Sigmoid colon (tissue), 7 donors: ENCODE measurements at places on chromosomes 5 and 9.

DNA sequence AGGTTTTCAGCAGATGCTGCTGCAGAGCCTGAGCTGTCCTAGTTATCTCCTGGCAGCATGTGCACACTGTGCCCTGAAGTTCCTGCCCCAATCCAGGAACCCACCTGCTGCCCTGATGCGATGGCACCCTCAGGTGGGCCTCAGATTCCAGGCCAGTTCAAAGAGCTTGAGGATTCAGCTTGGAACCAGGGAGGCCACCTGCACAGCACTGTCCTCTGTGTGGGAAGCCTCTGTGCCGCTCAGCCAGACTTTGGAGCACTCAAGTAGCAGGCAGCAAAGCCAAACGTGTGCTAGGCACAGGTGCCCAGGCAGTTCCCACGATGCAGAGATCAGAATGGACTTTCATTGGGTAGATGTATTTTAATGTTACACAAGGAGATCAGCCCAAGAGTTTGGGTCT, 132.8 kb upstream of the RAPGEF1 start:
- DNase-seq: no peak

DNA sequence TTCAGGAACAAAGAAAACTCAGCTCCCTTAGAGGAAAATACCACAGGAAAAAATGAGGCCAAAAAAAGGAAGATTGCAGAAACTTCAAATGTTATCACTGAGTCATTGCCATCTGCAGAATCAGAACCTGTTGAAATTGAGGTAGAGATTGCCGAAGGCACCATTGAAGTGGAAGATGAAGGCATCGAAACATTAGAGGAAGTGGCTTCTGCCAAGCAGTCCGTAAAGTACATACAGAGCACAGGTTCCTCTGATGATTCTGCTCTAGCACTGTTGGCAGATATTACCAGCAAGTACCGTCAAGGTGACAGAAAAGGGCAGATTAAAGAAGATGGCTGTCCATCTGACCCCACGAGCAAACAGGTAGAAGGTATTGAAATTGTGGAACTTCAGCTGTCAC, 30.8 kb upstream of the NIM1K start:
- DNase-seq: no peak

DNA sequence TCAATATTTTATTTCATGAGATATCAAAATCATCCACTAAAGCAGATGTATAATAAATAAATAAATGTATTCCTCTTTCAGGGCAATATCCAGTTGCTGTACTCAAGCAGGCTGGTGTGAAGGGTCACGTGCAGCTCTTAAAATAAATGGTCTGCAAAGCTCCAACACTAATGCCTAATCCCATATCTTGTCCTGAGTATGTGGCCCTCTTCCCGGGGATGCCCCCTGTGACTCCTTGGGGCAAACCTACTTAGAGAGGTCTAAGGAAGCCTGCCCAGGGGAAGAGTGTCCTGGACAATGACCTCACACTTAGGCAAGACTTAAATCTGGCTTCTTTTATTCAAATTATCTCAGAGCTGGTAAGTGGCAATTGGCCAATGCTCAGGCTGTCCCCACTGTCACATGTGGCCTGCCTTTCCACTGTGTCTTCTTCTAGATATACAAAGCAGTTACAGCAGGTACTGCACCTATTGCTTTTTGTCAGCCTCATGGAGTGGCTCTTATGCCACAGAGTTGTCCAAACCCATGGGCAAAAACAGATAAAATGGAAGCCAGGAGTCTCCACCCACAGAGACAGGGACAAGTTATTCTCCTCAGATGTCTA, 55.3 kb downstream of the SEMA5A start:
- DNase-seq: no peak

DNA sequence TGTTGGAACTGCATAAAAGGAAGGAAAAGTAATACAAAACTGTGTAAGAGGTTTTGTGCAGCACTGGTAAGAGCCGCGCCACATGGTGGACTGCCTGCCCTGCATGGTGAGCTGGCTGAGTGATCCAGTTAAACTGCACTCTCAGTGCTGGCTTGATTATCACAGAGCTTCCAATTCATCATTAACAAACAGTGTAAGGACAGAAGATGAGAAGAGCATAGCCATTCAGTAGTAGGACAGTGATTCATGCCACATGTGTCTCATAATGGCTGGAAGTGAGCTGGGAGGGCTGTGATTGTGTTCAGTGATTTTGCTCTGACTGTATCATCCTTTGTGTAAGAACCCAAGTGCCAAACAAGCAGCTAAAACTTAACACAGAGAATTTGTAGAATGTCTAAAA, 14.1 kb downstream of the ASPN start:
- DNase-seq: no peak
